ENCODE measurements at places on chromosomes 6 and 20.

- no peak for DNase-seq
Observed at GRCh38 chr6:106918115-106918514, 56.4 kb downstream of the CD24 start.

GRCh38 chr20:37943501-37944455 lies 40.9 kb downstream of the VSTM2L start:
- DNase-seq, result no peak

GRCh38 chr20:61253640-61254511 lies 1.8 kb downstream of the CDH4 start:
- DNase-seq, result no peak

GRCh38 chr6:157070403-157071107 lies 252.8 kb downstream of the TMEM242 start:
- DNase-seq, result no peak

- no peak for DNase-seq
Observed at GRCh38 chr20:54290636-54291035, 82.7 kb downstream of the PFDN4 start.

DNA sequence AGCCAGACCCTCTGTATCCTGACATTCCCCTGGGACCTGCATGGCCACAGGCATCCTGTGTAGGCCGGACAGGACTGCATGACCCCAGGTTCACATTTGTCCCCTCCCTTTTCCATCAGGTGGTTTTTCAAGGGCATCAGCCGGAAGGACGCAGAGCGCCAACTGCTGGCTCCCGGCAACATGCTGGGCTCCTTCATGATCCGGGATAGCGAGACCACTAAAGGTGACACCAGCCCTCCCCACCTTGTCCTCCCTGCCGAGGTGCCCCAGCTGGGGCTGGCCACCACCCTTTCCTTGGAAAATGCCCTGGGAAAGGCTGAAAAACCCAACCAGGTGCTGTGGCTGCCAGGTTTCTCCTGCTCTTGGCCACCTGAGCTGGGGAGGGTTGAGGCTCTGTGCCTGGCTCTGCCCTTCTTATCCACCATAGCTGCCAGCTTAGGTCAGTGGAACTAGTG lies 27.6 kb downstream of the HCK start:
- DNase-seq, result no peak

- no peak for DNase-seq
Observed at GRCh38 chr6:88650029-88650619, 313.3 kb downstream of the RNGTT start.

DNA sequence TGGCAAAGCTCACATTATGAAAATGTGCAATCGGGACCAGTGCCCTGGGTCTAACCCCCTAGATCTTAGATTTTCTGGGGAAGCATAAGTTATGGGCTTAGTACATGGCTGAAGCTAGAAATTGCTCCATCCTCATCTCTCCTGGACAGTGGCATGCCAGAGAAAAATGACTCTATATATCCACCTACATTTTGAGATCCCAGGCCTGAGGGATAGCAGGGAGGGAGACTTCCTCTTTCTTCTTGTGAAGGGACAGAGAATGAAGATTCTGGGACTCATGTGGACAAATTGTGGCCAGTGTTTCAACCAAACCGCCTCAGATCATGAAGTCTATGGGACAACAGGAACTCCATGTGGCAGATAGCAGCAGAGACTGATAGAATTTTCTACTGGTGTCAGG lies 35.4 kb downstream of the GSTA2 start:
- DNase-seq, result no peak

DNA sequence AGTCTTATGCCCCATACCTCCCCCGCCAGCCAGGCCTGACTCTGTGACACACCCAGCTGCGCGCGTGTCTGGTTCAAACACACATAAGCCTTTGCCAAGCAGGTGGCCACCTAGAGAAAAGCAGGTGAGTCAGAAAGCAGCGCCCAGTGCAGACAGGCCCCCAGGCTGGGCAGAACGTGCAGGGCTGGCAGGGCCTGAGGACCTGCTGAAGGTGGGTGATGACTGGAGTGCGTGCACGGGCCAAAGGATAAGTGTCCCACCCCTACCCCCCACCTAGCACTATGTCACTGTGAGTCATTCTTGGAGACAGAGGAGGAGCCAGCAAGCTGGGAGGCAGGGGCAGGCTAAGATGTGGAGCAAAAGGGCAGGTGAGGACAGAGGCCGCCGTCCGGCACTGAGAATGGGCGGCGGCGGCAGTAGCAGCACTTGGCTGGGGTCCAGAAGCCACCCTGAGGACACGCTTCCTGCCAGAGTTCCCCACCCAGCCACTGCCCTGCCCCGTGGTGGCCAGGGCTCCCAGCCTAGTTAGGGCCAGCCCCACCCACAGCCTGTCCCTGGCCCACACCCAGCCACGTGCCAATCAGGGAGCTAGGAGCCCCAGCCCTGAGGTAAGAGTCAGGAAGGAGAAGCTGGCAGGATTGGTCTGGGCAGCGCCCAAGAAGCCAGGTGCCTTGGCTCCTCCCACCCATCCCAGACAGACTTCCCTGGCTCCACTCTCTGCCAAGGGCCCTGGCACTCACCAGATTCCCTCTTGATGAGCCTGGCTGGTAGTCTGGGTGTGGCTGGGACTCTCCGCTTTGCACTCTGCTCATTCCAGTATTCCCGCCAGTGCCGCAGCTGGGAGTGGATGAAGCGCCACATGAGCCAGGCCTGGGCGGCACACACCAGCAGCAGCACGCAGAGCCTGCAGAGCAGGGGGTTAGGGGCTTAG lies 72.7 kb downstream of the TRAM2 start:
- peak; percentile 96 for DNase-seq

- DNase-seq, result no peak
Observed at GRCh38 chr20:44033873-44034272, 119.2 kb downstream of the TOX2 start.

GRCh38 chr20:17662333-17663039 lies 19.6 kb downstream of the RRBP1 start:
- peak; percentile 83 for DNase-seq

DNA sequence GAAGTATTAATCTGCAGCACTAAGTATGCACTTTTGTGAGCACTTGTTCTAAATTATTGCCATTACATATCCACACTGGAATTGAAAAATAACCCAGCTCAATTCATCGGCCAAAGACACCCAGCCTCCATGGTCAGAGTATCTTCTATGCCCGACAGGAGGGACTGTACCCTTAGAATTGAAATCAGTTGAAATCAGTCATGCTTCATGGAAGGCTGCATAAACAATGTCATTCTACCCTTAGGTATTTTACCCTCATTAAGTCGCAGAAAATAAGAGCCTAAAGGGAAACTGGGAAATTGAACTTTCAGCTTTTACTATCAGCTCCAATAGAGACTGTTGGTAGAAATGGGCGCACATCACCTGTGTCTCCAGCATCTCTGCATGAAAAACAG lies 2.9 kb upstream of the RAMACL start:
- DNase-seq, result no peak

GRCh38 chr6:20479060-20479459 lies 55.2 kb upstream of the CDKAL1 start:
- no peak for DNase-seq

GRCh38 chr6:100455230-100456124 lies 9.2 kb downstream of the SIM1 start:
- no peak for DNase-seq

DNA sequence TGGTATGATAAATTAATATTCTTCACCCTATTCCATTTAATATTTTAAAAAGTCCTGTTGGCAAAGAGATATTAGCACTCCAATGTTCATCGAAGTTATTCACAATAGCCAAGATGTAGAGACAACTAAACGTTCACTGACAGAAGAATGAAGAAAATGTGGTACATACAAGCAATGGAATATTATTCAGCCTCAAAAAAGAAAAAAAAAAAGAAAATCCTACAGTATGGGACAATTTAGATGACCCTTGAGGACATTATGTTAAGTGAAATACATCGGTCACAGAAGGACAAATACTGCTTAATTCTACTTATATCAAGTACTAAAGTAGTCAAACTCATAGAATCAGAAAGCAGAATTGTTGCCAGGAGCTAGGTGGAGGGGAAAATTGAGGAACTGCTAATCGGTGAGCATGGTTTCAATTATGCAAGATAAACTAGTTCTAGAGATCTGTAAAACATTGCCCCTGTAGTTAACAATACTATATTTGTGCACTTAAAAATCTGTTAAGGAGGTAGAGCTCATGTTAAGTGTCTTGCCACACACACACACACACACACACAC lies 4.7 kb downstream of the GCLC start:
- no peak for DNase-seq

DNA sequence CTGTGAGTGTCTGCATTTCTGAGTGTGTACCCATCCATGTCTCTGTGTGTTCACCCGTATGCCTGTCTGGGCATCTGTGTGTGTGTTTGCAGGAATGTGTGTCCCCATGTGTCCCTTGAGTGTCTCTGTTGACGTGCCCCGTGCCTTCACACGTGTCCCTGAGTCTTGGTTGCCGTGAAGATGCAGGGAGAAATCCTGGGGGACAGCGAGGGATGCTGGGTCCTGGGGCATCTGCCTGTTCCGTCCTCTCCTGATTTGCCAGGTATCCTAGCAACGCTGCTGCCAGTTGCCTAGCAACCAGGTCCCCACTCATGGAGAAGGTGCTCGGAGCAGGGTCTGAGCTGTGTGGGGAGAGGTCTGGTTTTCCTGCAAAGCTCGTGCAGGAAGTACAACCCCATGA lies 6.0 kb upstream of the LKAAEAR1 start:
- DNase-seq, result no peak

- DNase-seq, result no peak
Observed at GRCh38 chr20:62704341-62704948, 4.2 kb upstream of the NTSR1 start.

- no peak for DNase-seq
Observed at GRCh38 chr6:169720207-169720855, 4.0 kb downstream of the PHF10 start.

- DNase-seq, result no peak
Observed at GRCh38 chr6:3517350-3517749, 60.5 kb upstream of the SLC22A23 start.

DNA sequence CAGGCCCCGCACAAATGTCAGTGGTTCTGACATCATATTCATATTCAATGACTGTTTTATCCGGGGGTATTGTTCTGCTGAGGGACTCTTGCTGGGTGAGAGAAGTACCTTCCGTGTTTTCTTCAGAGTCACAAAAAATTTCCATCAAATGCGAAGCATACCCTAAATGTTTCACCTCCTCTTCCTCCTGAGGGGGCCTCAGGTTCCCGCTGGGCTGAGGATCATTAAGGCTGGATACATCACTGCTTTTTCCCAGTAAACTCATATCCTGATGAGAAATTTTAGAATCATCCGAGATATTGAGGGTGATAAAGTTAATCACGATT lies 42.8 kb downstream of the IL20RA start:
- no peak for DNase-seq
